Bone marrow (tissue), 2 donors: ENCODE measurements at places on chromosomes 16 and 17.

- no peak for DNase-seq
Observed at GRCh38 chr16:82924075-82924854, 297.5 kb downstream of the CDH13 start.

- no peak for DNase-seq
Observed at GRCh38 chr17:16925461-16926060, 46.4 kb downstream of the TNFRSF13B start.

DNA sequence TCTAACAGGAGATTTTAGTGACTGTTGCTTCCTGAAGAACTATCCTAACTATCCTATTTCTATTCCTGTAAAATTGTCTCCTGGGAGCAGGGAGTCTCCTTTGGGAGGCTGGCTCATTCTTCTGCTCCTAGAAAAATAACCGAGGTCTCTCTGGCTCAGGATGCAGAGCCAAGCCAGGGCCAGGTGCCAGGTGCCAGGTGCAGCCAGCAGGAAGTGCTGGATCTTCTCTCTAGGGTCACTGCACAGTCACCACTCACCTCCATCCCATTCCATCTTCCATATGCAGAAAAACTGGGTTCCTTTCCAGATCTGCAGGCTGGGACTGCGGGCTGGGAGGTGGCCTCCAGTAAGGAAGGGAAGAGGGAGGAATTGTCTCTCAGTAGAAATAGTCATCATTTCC is 3.8 kb upstream of the TMC7 start:
- DNase-seq: no peak

GRCh38 chr17:55727920-55728319 is 5.3 kb upstream of the TMEM100 start:
- DNase-seq: no peak

DNA sequence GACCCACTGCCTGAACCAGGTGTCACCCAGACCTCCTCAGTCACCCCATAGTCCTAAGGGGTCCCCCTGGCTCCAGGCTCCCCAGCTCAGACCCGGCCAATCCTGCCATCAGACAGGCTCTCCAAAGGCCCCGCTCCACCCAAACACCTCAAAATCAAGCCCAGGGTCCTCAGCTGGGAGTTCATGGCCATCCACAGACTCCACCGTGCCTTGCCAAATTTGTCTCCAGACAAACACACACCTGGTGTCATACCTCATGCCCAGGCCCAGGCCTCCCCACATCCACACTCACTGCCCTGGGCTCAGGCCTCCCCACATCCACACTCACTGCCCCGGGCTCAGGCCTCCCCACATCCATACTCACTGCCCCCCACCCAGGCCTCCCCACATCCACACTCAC is 12.5 kb downstream of the RPH3AL start:
- no peak for DNase-seq

GRCh38 chr16:1378804-1379303 is 27.1 kb downstream of the GNPTG start:
- DNase-seq: peak; percentile 57

DNA sequence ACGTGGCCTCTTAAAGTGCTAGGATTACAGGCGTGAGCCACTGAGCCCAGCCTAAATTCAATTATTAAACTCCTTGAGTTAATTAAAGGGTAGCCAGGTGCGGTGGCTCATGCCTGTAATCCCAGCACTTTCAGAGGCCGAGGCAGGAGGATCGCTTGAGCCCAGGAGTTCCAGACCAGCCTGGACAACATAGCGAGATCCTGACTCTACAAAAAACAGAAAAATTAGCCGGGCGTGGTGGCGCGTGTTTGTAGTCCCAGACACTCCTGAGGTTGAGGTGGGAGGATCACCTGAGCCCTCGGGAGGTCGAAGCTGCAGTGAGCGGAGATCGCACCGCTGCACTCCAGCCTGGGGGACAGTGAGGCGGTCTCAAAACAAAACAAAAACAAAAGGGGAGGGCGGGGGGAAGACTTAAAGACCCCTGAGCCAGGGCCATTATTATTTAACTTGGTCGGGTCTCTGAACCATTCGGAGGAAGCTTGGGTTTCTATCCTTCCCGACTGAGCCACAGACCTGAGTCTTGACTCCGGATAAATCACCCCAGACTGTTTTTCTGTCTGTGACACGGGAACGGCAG is 19.5 kb downstream of the BCL7C start:
- no peak for DNase-seq

DNA sequence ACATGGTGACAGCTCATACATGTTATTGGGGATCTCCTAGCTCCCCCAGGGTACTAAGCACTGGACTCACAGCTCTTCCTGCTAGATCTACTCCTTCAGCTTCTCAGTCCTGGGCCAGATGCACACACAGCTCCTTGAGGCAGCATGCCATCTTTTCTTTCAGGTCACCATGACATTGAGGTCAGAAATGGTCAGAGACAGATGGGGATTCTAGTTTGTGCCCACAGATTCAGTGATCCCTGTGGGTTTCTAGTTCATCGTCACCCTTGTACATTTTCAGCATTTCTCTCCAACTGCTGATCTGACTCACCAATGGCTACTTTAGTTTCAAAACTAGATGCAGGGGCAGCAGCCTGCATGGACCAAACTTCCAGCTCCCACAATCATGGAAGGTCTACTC is 560.7 kb upstream of the PSMD7 start:
- no peak for DNase-seq

GRCh38 chr16:86733546-86734254 is 155.4 kb downstream of the FOXL1 start:
- no peak for DNase-seq
